ENCODE measurements at places on chromosomes 16 and 17.
A peak's percentile ranks its signal among the peaks of the same experiment; 100 is the strongest.

DNA sequence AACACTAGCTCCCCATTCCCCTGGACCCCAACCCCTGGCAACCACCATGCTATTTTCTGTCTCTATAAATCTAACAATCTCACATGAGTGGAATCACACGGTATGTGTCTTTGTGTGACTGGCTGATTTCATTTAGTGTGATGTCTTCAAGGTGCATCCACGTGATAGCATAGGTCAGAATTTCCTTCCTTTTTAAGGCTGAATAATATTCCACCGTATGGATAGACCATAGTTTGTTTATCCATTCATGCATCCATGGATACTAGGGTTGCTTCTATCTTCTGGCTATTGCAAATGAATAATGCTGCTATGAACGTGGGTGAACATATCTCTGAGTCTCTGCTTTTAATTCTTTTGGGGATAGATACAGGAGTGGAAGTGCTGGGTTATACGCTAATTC, 43.9 kb downstream of the TMEM235 start:
- no peak for DNase-seq

DNA sequence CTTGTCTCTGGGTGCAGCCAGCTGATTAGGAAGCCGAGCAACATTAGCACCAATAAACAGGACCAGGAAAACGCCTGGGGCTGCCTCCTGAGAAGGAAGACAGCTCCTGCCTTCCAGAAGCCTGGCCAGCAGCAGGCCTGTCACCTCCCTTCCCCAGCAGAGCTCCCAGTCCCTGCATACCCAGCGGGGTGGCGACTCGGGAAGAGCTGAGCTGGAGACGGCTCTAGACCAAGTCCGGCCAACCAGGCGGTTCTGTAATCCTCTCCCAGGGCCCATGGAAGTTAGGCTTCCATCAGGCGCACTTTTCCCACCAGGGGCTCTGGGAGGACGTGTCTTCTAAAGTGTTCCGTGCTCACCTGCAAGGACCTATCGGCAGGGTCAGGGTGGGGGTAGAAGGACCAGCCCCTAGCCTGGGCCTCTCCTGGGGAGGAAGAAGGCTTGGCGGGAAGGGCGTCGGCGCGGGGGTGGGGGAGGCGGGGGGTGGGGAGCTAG, 12.0 kb upstream of the CLUH start:
- no peak for DNase-seq

- no peak for DNase-seq
Measured at GRCh38 chr17:6780886-6781285, 4.9 kb downstream of the FBXO39 start.

DNA sequence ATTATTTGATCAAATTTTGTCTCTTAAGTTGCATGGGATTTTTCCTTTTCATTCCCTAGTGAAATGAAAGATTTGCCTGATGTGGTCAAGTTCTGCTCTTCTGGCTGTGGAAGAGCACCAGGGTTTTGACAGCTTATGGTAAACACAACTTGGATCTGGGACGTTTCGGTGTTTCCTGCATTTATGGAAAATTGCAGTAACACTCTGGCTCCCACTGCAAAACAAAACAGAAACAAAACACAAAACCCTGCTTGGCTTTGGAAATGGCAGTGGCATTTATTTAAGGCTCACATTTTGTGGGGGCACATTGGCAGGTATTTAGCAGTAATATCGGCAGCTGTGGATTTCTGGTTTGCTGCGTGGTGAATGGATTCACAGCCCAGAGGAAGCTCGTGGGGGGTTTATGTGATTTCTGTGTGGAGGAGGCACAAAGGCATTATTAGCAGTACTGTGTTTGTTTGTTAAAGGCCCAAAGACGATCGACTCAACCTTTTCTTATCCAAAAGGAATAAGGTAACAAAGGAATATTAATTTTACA, 377.8 kb downstream of the SNX29 start:
- no peak for DNase-seq

GRCh38 chr17:42431758-42432161, 8.7 kb upstream of the CAVIN1 start:
- no peak for DNase-seq

DNA sequence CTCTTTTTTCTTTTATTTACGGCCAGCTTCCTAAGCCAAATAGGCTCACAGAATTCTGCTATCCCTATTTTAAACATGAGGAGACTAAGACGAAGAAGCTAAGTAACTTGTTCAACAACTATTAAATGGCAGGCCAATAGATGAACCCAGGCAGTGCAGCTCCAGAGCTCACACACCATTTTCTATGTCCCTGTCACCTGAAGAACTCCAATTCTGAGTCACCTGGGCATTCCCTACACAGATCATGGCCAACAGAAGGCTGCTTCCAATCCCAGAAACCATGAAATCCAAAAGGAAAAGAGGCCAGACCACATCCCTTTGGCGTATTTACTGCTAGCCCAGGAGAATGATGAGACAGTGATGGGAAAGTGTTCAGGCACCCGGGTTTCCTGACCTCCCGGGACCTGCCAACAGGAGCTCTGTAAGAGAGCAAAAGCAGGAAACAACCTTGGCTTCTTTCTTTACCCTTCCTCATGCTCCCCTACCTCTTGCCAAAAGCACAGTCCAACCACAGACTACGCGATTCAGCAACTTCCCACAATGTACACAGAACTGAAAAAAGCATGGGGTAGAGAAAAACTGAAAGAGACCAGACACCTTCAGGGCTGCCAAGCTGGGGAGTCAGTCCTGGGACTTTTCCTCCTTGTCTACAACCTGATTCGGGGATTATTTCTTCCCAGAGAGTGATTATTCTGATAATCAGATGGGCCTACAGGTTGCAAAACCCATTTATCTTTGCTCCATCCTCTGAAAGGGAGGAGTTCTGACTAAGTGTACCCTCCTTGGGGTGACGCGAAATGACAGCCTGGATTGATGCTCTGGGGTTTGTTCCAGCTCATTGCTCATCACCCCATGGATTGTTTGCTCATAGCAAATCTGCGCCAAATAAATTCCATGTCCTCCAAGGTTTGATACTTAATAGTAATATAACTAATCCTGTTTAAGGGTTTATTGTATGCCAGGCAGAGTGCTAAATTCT, 47.8 kb upstream of the HAS3 start:
- no peak for DNase-seq

DNA sequence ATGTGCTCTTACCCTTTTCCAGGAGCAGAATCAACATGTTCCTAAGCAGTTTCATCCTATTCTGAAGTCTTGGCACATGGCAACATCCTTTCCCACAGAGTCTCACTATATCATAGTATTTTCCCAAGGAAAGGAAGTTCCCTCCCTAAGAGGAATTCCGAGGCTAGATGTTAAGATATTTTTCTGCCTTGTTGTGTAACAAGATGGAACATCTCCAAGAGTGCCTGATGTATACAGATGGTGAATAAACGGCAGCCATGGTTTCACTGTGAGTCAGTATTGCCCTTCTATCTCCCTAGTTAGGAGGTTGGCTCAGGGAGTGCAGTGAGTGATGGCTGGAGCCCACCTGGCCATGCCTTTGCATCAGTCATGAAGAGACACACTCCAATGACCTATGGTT, 48.2 kb downstream of the SPACA3 start:
- DNase-seq = no peak

DNA sequence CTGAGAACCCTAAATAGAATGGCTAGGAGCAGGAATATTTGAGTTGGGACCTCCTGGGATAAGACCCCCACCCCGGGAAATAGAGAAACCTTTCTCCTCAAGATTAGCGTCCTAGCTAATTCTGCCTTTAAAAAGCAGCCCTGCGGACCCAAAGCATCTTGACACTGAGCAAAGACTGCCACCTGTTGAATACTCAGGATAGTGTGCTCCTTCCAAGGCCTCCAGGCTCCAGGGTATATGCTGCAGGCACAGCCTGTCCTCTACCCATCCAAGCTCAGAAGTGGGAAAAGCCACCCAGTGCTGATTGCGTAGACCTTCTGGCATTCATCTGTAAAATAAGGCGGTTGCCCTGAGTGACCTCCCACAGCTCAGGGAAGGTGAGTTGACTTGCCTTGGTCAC, 456.2 kb upstream of the DYNLRB2 start:
- DNase-seq = peak; percentile 57

DNA sequence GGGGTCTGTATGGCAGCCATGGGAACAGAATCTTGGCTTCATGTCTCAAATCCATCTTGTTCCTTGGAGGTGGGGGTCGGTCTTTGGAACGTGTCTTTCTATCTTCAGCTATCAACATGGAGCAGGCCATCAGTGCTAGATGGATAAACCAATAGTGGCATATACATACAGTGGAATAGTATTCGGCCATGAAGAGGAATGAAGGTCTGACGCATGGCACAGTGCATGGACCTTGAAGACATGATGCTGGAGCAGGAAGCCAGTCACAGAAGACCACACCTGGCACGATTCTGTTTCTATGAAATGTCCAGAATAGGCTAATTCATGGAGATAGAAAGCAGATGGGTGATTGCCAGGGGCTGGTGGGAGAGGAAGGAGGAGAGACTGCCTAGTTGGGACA, 7.8 kb downstream of the KCNG4 start:
- DNase-seq = no peak

DNA sequence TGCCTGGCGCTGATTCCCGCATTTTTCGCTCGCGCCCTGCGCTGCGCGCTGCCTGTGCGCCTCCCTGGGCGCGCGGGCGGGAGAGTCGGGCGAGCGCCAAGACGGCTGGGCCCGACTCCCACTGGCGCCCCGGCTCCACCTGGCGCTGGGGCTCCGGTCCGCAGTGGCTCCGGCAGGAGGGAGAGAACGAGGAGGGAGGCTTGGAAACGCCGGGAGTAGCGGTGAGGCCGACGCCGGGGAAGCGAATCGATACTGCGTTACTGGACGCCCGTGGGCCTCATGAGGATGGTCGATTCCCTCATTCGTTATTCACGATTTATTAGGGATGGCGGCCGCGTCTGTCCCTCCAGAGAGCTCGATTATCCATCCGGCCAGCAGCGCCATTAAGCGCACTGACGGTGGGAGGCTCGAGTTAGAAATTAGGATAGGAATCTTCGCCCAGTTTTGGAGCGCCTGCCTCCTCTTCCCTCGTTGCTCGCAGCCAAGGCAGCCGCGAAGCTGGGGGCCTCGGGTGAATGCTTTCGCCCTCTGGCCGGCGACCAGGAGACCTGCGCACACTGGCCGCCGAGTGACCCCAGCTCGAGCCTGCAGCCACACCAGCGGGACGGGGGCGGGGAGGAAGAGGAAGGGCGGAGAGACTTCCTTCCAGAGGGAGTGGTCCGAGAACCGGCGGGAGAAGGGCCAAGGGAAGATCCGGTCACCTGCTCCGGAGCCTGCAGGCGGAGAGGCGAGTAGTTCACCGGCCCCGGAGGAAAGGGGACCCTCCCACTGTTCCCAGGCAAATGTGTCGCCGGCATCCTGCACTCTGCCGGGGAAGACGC, 1.3 kb upstream of the PCGF2 start:
- peak; percentile 38 for DNase-seq

GRCh38 chr17:45052052-45052772, 780 bp upstream of the DCAKD start:
- peak; percentile 72 for DNase-seq

- DNase-seq = peak; percentile 71
Measured at GRCh38 chr17:46044286-46044928, 45.4 kb downstream of the STH start.

- DNase-seq = peak; percentile 37
Measured at GRCh38 chr16:31696968-31697743, 169.5 kb downstream of the AHSP start.

DNA sequence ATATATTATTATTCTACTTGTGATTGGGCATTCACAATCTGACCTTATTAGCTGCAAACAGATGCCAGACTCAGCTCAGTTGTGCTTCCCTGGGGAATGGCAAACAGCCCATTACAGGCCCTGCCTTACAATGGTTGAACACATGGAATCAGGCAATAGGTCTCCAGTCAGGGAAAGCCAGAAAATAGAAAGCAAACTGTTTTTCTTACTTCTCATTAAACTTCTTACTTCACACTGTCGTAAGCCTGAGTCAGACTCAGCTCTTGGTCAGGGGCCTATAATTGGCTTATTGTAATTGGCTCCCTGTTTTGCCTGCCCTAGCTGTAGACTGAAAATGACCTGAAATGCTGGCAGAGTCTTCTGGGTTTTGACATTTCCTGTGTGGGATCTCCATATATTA, 77.0 kb upstream of the CA10 start:
- DNase-seq = no peak

GRCh38 chr16:81891736-81892364, 112.8 kb downstream of the PLCG2 start:
- no peak for DNase-seq

DNA sequence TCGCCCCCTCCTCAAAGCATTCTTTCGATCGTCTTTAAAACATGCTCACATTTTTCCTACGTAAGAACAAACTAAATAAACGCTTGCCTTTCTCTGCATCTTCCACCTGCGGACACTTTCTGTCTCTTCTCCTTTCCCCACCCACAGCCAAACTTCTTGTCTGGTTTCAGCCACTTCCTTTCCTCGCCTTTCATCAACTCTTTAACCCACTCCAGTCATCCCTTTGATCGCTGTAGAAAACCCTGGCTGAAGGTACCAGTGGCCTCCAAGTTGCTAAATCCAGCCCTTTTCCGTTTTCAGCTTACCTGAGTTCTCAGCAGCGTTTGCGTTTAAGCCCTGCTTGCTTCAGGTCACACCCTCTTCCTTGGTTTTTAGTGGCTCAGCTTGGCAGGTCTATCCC, 483 bp downstream of the RPA1 start:
- DNase-seq = no peak

DNA sequence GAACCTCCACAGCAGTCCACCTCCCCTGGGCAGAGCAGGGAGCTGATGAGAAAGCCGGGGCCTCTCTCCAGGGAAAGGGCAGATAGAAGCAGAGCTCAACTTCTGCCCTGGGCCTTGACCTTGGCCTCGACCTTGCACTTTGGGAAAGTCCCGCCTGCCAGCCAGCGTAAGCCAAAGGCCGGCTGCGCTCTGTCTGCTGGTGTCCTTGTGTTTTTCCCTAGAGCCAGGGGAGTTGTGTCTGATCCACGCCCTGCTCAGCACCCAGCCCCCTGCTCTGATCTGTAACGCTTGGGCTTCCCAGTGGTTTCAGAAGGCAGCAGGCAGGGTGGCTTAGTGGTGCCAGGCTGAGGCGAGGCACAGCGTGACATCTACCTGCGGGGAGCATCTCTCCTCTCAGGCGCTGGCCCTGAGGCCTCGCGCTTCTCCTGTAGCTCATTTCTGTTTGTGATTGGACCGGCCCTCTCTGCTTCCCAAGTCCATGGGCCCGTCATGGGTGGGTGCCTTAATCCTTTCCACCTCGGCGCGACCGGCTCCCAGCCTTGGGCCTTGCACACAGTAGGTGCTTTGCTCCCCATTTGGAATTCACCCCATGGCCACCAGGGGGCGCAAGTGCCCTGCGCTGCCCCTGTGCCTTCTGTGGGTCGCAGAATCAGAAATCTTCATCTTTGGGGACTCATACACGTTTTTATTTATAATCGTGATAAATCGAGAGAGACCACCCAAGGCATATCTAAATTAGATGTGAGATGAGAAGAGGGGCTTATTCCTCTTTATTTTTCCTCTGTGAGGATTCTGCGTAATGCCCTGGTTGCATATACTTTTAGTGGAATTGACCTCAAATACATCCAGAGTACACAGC, 24.2 kb downstream of the SGSH start:
- DNase-seq = no peak

DNA sequence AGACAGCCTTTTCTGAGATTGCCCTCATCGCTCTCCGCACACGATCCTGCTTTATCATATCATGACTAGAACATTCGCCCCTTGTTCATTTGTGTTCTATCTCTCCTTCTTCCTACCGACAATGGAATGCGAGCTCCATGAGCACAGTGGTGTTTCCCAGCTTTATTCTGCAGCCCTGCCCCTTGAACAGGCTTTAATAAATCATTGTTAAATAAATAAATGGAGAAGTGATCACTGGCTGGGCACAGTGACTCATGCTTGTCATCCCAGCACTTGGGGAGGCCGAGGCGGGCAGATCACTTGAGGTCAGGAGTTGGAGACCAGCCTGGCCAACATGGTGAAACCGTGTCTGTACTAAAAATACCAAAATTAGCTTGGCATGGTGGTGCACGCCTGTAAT, 1063.3 kb upstream of the EEF2KMT start:
- no peak for DNase-seq
